Epithelial cell of alveolus of lung (primary cell): ENCODE measurements at places on chromosomes 4 and X. TPM values are rescaled to one million over a fixed set of nuclear protein-coding genes. Genes with fewer than 3 reads are reported as not detected.

GSTCD gene
- 6.2 and 15.4 TPM in 2 replicates for total RNA-seq

NXF3 gene
- total RNA-seq = not detected in 2 replicates

FRMPD4 gene
- total RNA-seq = 0.48 and 1.0 TPM in 2 replicates

SLC6A14 gene
- total RNA-seq = under 0.01 TPM in 1 of 2 replicates, not detected in the other

NUDT10 gene
- total RNA-seq = 3.3 and 5.8 TPM in 2 replicates

CYTL1 gene
- 2.2 and 3.4 TPM in 2 replicates for total RNA-seq

CASP3 gene
- total RNA-seq = 32.2 and 33.1 TPM in 2 replicates

RAB9A gene
- total RNA-seq = 19.9 and 38.9 TPM in 2 replicates

STAP1 gene
- total RNA-seq = not detected in 2 replicates

PRRG1 gene
- 8.7 and 20.0 TPM in 2 replicates for total RNA-seq

CDX4 gene
- total RNA-seq = not detected in 2 replicates

NLRP2B gene
- not detected in 2 replicates for total RNA-seq

GPRASP3 gene
- total RNA-seq = 1.6 and 4.2 TPM in 2 replicates

GABRB1 gene
- total RNA-seq = 0.16 and 1.2 TPM in 2 replicates

CLDN2 gene
- total RNA-seq = not detected in 2 replicates

FRMPD3 gene
- total RNA-seq = not detected in 2 replicates

ADAMTS3 gene
- 1.9 and 2.1 TPM in 2 replicates for total RNA-seq

ZCCHC18 gene
- 0.24 and 0.78 TPM in 2 replicates for total RNA-seq

SPANXC gene
- total RNA-seq = not detected in 2 replicates

SGMS2 gene
- 10.5 and 29.3 TPM in 2 replicates for total RNA-seq

RNF128 gene
- 1.6 and 3.7 TPM in 2 replicates for total RNA-seq

TAF7L gene
- 0.16 and 1.0 TPM in 2 replicates for total RNA-seq

MAGED4 gene
- total RNA-seq = 64.9 and 149 TPM in 2 replicates

GPC4 gene
- 2.3 and 3.9 TPM in 2 replicates for total RNA-seq

ZNF157 gene
- total RNA-seq = under 0.01 TPM in 1 of 2 replicates, not detected in the other

CDKL5 gene
- total RNA-seq = 1.8 and 4.7 TPM in 2 replicates

TBC1D8B gene
- 9.3 and 10.0 TPM in 2 replicates for total RNA-seq

CYP2U1 gene
- total RNA-seq = 3.2 and 6.9 TPM in 2 replicates

ADAM29 gene
- total RNA-seq = not detected in 2 replicates

SSX4 gene
- total RNA-seq = not detected in 2 replicates

SMR3A gene
- not detected in 2 replicates for total RNA-seq

ARSJ gene
- total RNA-seq = 22.8 and 34.6 TPM in 2 replicates

HMGN5 gene
- total RNA-seq = 0.78 and 2.5 TPM in 2 replicates

CPE gene
- 39.7 and 42.9 TPM in 2 replicates for total RNA-seq

RHOXF2B gene
- total RNA-seq = not detected in 2 replicates

MAGED4B gene
- total RNA-seq = 58.6 and 63.1 TPM in 2 replicates

F11 gene
- not detected in 2 replicates for total RNA-seq

CLNK gene
- not detected in 2 replicates for total RNA-seq

FAM47A gene
- total RNA-seq = not detected in 2 replicates

SPCS3 gene
- 69.1 and 99.2 TPM in 2 replicates for total RNA-seq
